ENCODE measurements at places on chromosomes 12 and 14.
A peak's percentile ranks its signal among the peaks of the same experiment; 100 is the strongest.

- no peak for DNase-seq
These were observed 18.0 kb downstream of the SYNJ2BP start for GRCh38 chr14:70398706-70399431.

GRCh38 chr12:77968571-77968970 is 137.9 kb downstream of the NAV3 start:
- DNase-seq = no peak

GRCh38 chr12:88299567-88300101 is 157.5 kb downstream of the TMTC3 start:
- DNase-seq = peak; percentile 68

DNA sequence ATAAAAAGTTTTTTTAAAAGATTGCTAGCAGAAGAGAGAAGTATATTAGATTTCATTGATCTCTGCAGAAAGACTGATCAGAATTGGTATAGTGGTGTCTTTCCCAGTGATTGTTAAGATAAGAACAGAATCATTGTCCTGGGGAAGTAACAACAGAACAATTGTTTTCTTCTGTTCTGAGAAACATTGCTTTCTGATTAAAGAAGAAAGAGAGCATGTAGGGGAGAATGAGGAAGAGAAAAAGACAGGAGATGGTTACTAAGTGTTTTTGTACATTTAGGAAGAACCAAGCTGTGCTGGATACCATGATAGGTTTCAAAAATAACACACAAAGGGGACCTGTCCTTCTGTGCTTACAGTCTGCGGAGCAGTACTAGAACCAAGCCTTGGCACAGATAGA is 5.0 kb downstream of the USP30 start:
- DNase-seq = no peak

DNA sequence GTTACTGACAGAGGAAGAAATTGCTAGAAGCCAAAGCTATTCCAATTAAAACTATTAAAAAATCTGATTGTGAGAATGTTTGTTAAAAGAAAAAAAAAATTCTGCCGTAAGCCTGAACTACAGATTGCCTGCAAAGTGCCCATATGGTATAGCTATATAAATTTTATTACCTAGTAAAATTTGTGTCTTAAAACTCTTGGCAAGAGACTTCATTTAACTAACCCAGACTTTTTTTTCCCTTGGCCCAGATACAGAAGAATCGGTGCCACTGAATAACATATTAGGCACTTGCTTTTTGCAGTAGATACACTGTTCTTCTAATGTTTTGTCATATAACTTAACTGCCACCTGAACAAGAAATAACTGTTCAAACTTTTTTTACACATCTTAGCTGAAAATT is 125.5 kb downstream of the RPS29 start:
- no peak for DNase-seq

DNA sequence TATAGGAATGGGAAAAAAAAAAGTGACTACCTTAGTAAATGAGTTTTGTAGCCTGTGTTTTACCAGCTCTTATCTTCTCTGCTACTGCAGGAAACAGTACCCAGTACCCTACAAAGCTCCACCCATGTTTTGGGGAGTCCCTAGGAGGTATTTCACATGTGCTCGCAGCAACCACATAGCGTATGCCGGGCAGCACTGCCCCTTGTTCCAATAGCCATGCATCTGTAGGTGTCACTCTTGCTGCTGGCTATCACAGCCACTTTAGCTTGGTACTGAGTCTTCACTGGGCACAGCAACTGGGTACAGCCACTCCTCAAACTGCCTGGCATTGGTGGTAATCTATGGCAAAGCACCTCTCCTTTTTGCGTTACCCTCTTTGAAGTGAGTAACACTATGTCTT is 2.0 kb upstream of the MDM1 start:
- DNase-seq = no peak

DNA sequence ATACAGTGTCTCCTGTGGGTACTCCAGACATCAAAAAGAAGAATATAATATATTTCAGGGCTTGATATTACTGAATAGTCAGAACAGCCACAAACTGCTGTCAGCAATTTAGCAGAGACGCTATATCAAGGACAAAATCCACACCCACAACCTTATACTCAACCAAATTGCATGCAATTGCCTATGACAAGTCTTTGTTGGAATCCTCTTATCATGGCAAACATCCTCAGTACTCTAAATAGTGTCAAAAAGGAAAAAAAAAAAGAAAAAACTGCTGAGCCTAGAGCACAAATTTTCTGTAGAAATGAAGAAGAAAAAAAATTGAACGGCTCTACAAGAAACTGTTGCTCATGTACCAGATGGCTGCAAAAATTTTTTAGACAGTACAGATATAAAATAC is 485.7 kb downstream of the TMTC2 start:
- no peak for DNase-seq

GRCh38 chr12:116708826-116709756 is 28.8 kb downstream of the SPRING1 start:
- peak; percentile 67 for DNase-seq

GRCh38 chr12:118586433-118586832 is 210.1 kb downstream of the SUDS3 start:
- no peak for DNase-seq

DNA sequence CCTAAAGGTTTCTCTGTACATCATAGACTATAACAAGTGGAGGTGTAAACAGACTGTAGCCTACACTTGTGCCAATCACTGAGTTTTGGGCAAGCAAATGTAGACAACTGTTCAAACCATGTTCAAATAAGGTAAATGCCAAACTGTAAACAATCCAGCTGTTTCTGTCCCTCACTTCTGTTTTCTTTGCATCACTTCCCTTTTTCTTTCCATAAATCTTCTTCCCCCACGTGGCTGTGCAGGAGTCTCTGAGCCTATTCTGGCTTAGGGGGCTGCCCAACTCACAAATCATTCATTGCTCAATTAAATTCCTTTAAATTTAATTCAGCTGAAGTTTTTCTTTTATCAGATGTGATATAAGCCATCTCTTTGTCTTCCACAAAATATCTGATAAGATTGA is 65.1 kb upstream of the CPM start:
- DNase-seq = no peak

DNA sequence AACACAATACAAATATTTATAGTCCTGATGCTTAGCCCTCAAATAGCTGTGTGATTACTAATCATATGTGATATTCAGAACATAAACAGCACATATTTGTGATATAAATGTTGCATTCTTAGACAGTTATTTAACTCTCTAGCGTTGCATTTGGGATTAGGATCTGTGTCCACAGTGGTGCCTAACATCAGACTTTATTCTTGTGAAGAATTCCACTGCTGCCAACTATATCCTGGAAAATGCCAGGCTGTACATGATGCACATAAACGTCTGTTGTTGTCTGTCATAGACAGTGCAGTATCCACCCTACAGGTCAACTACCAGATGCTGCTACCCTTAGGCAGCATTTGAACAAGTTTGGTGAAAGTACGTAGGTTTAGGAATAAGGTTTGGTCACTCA is 39.0 kb downstream of the SLC38A4 start:
- DNase-seq = no peak

GRCh38 chr12:93226361-93226760 is 151.4 kb upstream of the NUDT4 start:
- no peak for DNase-seq

- DNase-seq = no peak
These were observed 29.6 kb upstream of the HDAC7 start for GRCh38 chr12:47849261-47849660.

GRCh38 chr12:64808110-64808509 is 16.3 kb upstream of the TBC1D30 start:
- DNase-seq = no peak

DNA sequence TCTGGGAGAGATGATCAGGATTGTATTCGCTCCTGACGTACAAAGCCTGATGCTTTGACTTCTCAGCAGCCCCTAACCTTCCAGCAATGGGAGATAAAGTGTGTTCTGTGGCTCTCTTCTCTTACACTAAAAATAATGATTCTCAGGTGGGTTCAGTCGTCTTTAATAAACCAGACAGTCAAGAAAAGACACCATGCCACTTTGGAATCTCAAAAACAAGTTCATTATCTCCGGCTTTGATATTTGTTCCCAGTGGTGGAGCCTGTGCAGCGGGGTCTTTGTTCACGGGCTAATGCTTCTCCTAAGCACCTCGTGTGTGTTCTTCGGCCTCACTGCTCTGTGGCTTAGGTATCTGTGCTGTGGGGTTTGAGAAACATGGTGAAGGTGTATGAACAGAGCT is 1.6 kb downstream of the ACVR1B start:
- no peak for DNase-seq

- no peak for DNase-seq
These were observed 95.8 kb upstream of the ATXN7L3B start for GRCh38 chr12:74441872-74442271.

- DNase-seq = no peak
These were observed 60.4 kb downstream of the PRMT8 start for GRCh38 chr12:3551386-3551785.

GRCh38 chr12:107033758-107034739 is 47.1 kb upstream of the MTERF2 start:
- DNase-seq = no peak

DNA sequence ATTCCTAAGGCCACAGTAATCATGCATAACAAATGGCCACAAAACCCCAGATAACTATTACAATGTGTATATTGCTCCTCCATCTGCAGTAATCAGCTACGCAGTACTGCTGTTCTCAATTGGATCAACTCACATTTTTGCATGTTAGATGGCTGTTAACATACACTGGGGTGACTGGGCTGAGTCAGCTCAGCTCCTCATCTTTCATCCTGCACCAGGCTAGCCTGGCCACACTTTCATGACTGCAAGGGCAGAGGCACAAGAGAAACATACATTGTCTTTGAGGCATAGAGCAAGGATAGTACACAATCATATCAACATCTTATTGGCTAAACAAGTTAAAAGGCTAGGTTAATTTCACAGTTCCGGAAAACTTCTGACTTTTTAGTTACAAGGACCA is 306.6 kb downstream of the SLC6A15 start:
- no peak for DNase-seq

DNA sequence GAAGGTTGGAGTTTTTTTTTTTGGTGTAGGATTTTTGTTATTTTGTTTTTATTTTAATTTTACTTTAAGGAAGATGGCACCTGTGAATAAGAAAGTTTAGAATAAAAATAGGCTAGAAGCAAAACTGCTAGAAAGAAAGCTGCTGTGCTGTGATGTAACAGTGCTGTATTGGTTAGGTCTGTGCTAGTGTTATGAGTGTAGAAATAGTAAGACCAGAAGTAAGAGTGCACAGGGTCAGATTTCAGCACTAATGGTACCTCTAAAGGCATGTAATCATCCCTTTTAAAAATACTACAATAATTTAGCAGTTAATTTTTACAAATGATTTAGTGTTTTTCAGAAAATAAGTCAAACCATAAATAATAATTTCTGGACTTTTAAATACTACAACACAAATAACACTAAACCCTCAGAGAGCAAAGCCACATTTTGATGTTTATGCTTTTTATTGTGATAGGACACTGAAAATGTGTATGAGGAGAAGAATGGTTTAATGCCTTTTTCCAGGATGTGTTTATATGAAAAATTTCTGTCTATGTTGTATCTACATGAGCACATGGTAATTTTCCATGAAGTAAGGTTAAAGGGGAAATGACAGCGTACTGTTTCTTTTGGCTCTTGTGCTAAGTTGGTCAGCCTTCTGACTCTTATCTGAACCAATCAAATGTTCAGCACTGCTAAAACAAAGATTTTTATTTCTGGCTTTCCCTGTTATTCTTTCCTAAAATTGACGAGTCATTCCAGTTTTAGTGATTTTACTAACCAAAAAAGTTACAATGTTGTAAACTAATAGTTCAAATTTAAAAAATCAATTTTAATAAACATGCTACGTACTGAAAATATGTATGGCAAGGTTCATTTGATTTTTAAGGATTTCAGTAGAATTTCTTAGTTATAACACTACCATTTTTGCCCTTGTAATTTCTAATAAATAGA is 96.1 kb downstream of the PPHLN1 start:
- DNase-seq = no peak

All from stimulated activated effector memory CD8-positive, alpha-beta T cell treated with anti-CD3 and anti-CD28 coated beads, Interleukin-12 subunit alpha, Interleukin-12 subunit beta, amount 100 ng/mL, for 72 hours (primary cell).